ENCODE measurements at places on chromosomes 1 and 21.

GRCh38 chr1:241081473-241081872 lies 275.5 kb downstream of the RGS7 start:
- no peak for DNase-seq

GRCh38 chr1:170730014-170730413 lies 66.1 kb downstream of the PRRX1 start:
- DNase-seq, result no peak

DNA sequence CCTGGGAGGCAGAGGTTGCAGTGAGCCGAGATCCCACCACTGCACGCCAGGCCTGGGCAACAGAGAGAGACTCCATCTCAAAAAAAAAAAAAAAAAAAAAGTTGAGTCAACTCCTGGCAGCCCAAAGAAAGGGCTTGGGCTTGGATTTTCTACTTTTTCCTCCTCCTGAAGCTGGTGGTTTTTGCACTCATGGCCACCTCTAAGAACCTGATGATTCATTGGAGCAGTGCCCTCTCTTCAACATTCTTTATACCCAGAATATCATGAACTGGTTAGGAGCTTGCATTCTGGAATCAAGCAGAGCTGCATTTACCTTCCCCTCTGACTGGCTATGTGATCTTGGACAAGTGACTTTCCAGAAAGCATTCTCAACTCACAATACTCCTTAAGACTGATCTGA lies 3.5 kb upstream of the ACTA1 start:
- no peak for DNase-seq

DNA sequence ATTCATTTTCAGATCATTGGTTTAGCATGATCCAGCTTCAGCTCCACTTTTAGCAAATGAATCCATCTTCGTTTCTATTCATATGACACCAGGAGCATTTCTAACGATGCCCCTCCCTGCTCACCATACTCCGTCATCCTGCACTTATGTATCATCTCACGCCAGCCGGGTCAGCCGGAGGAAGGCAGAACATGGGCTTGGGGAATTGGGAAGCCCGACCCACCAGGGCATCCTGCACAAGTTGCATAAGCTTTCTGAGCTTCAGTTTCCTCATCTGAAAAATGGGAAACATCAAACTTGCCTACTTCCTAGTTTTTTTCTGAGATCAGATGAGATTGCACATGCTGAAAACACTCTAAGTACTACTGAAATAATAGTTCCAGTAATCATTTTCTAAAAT lies 194.7 kb downstream of the AK5 start:
- DNase-seq, result no peak

- no peak for DNase-seq
Observed at GRCh38 chr1:94658221-94658620, 116.7 kb upstream of the F3 start.

DNA sequence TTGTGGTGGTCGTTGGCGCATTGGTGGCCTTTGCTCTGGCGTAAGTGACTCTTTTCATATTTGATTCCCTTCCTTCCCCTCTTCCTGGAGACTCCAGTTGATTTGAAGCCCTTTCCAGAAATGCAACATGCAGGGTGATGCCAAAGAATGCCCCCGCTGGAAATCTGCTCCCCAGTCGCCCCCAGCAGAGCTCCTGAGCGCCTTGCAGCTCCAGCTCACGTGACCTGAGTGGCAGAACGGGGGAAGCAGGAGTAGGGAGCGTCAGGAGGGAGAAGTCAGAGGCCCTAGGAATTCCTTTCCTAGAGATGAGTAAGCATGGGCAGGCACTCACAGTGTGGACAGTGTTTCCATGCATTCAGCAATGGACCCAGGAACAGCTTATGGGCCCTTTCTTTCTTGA lies 255.9 kb downstream of the CACNA1E start:
- DNase-seq, result no peak

DNA sequence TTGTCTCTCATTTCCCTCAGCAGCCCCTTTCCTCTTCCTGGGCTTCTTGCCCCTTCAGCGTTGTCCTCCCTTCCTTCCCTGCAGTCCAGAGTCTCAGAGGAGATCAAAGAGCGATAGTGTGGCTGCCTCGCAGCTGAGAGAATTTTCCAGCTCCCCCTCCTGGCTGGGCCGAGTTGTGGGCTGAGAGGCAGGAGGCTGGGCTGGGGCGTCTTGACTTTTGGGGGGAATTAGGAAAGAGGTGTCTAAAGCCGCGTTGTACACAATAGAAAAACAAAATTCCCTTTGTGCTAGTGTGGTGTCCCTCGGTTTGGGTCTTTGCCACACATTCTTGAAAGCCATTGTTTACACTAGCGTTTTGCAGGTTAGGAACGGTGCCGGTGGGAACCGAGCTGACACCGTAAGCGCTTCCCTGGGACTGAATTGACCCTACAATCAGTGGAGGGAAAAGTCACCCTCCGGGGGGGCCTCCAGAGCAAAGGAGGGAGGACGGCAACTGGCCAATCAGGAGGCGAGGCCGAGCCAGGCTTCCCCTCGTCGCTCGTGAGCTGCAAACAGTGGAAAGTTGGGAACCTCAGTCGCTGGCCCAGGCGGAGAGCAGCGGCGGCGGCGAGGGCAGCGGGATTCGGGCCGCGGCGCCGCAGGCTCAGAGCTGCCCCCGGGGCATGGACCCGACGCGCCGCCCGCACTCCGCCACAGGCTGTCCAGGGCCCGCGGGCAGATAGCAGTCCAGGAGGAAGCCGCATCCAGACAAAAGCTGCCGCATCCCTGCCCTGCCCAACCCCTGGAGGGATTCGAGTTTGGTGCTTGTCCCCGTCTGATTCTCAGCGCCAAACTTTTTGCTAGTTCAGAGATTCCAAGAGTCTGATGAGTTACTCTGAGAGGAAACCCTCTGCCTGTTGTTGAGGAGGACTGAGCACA lies at the start of gene HMCN1:
HMCN1 (plus strand) TSS at position 574 of the 918 bp plus-strand sequence. CDS start 389 bp downstream, outside the sequence.
- DNase-seq, result no peak

- no peak for DNase-seq
Observed at GRCh38 chr1:41664861-41665640, 180.6 kb upstream of the EDN2 start.

- DNase-seq, result no peak
Observed at GRCh38 chr1:228016653-228017355, 10.0 kb downstream of the WNT3A start.

GRCh38 chr1:171715813-171716251 lies 26.0 kb downstream of the VAMP4 start:
- no peak for DNase-seq

DNA sequence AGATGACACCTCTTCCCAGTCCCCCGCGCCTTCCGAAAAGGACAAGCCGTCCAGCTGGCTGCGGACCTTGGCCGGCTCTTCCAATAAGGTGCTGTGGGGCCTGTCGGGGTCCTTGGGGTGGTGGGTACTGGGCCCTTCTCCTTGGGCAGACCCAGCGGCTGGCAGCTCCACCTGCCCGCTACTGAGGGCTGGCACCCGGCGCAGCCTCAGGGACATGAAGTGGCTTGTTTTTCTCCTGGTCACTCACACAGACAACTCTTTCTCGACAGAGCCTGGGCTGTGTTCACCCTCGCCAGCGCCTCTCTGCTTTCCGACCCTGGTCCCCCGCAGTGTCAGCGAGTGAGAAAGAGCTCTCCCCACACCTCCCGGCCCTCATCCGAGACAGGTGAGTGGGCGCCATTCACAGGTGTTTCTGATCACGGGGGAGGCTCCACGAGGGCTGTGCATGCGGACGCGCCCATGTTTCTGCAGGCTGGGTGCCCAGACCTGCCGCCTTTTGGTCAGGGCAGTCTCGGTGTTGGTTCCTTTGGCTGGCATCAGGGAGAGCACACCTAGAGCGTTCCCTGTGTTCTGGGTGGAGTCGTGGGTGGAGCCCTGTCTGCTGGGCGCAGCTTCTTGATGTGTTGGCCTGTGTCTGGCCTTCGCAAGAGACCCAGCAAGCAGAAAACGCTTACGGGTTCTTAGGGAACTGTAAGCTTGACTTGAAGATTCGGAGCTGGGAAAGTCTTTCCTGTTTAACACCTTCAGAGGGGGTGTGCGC lies 75.1 kb downstream of the SKI start:
- DNase-seq, result no peak

Data from SHP77 treated with DMSO at 0.1 percent for 48 hours (cell line).